Vein endothelial cell (primary cell): ENCODE measurements at places on chromosomes 7 and 10. TPM values are rescaled to one million over a fixed set of nuclear protein-coding genes. Genes with fewer than 3 reads are reported as not detected.

Gene SPDYE1
- total RNA-seq, result not detected in 2 replicates

Gene SEMA3E
- total RNA-seq, result under 0.01 and 1.7 TPM in 2 replicates

Gene LIPF
- not detected in 2 replicates for total RNA-seq

Gene HOXA1
- 0.96 and 1.6 TPM in 2 replicates for total RNA-seq

Gene ARHGAP19
- 7.8 and 15.7 TPM in 2 replicates for total RNA-seq

Gene KLF14
- not detected in 2 replicates for total RNA-seq

Gene CCL24
- not detected in 2 replicates for total RNA-seq

Gene ADAM22
- 0.33 and 0.86 TPM in 2 replicates for total RNA-seq

Gene ZNF467
- total RNA-seq, result 2.7 and 9.5 TPM in 2 replicates

Gene OR2A12
- not detected in 2 replicates for total RNA-seq

Gene ABCB1
- 0.57 and 0.65 TPM in 2 replicates for total RNA-seq

Gene NEUROG3
- not detected in 2 replicates for total RNA-seq

Gene LRGUK
- total RNA-seq, result 0.33 and 0.57 TPM in 2 replicates

Gene RAB19
- 0.38 TPM in 1 of 2 replicates, not detected in the other for total RNA-seq

Gene GRM3
- total RNA-seq, result not detected in 2 replicates

Gene ACADSB
- total RNA-seq, result 3.3 and 5.3 TPM in 2 replicates

Gene HMX2
- not detected in 2 replicates for total RNA-seq

Gene NOM1
- 21.6 and 27.6 TPM in 2 replicates for total RNA-seq

Gene PSMG3
- 20.3 and 33.7 TPM in 2 replicates for total RNA-seq
